ENCODE measurements at places on chromosomes 11 and 22.
A peak's percentile ranks its signal among the peaks of the same experiment; 100 is the strongest.

- no peak for DNase-seq
These were observed 196.1 kb upstream of the B3GAT1 start for GRCh38 chr11:134607963-134608750.

- no peak for DNase-seq
These were observed 789 bp upstream of the NCF4 start for GRCh38 chr22:36860017-36860416.

DNA sequence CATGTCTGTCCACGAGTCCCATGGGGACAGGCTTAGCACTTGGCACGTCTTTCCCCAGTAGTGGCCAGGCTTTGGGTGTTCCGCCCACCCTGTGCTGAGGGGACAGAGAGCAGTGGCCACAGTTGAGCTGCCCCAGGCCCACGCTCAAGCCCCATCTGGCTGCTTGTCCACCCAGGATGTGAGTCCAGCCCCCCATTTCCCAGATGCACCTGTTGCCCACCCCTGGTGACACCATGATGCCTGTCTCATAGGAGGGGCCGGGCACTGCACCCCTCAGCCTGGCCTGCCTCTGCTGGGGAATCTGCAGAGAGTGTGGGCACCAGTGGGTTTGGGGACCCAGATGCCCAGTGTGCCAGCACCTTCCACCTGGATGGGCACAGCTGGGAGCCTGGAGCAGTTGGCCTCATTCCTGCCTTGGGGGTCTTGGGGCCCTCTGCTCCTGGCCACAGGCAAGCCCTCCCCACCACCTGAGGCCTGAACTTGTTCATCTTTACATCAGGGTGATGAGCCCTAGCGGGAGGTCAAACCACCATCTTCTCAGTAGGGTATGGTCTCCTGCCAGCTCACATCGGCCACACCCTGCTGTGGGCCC is 5.7 kb downstream of the SIGIRR start:
- no peak for DNase-seq

- DNase-seq = no peak
These were observed 47.1 kb upstream of the LMO1 start for GRCh38 chr11:8310743-8311298.

DNA sequence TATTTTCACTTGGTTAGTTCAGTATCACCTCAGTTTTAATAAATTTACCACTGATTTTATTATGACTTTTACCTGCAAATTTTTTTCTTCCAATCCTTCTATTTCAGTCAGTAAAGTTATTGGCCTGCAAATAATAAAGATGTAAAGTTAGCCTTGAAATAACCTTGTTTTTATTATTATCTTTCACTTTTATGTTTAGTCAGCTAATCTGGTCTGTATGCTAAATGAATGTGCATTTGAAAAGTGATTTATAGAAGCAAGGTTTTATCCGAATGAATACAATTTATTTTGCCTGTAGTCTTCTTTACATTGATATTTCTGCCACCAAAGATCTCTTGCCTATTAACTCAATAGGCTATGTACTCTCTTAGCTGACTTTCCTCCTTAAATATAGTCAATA is 425.7 kb downstream of the CNTN5 start:
- DNase-seq = no peak

DNA sequence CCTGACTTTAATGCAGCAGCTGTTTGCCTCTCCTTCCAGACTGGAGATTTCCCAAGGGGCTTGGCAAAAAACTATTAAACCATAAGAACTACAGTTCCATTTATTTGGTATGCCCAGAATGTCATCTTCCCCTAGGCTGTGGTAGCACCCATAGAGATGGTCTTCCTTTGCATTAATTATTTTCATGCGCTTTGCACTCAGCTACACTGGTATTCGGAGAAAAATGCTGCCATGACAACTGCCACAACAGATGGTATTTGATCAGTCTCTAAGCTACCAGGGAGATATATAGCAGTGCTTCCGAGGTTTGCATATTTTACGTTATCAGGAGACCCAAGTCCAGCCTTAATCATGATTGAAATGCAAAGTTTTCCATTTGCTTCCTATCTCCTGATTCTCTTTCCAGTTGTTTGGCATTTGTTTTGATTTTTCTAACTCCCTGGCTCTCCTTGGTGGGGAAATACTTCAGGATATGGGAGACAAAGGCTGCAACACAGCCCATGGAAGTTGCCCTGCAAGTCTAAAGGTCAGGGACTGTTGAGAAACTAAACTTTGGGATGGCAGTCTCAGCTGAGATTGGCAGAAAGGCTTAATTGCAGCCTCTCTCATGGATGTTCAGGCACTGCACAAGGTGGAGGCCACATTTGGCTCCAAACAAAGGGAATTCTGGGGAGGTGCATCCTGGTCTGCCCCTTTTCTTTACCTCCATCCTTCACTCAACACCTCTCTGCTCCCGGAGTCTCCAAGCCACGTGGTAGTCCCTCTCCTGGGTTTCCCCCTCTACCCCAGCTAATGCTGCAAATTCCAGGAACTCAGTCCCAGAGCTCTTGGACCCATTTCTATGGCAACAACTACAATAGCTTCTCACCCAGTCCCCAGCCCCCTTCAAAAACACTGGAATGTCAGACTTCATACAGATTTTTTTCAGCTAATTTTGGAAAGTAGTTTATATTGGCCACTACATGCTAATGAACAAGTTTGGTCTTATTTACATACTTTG is 151.8 kb downstream of the NAV2 start:
- peak; percentile 15 for DNase-seq

DNA sequence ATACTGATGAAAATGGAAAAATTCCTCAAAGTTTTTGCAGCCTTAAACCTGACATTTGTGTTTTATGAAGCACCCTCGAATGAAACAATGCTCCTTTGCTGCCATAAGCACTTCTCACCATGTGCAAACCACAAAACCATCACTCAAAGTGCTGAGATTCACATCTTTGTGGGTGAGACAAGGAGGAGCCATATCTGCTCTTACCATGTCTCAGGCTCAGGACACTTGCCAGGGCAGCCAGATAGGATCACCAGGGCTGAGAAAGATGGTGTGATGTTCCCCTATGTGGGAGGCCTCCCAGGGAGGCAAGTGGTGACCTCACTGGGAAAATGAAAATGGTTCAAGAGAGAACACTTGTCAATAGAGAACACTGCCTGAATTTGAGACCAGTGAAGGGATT is 120.4 kb downstream of the CCDC34 start:
- DNase-seq = no peak

DNA sequence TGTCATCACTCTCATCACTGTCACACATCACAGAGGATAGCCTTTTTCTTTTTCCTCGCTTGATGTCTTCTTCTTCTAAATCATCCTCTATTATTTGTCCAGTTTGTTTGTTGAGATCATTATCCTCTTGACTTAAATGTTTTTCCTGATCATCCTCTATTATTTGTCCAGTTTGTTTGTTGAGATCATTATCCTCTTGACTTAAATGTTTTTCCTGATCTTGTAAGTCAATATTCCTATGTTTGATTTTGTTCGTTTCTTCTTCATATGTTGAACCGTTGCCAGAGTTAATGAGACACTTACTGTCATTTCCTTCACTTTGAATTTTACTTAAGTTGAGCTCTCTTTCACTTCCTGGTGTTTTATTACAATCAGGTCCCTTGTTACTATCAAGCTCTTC is 5.6 kb downstream of the CCDC82 start:
- no peak for DNase-seq

DNA sequence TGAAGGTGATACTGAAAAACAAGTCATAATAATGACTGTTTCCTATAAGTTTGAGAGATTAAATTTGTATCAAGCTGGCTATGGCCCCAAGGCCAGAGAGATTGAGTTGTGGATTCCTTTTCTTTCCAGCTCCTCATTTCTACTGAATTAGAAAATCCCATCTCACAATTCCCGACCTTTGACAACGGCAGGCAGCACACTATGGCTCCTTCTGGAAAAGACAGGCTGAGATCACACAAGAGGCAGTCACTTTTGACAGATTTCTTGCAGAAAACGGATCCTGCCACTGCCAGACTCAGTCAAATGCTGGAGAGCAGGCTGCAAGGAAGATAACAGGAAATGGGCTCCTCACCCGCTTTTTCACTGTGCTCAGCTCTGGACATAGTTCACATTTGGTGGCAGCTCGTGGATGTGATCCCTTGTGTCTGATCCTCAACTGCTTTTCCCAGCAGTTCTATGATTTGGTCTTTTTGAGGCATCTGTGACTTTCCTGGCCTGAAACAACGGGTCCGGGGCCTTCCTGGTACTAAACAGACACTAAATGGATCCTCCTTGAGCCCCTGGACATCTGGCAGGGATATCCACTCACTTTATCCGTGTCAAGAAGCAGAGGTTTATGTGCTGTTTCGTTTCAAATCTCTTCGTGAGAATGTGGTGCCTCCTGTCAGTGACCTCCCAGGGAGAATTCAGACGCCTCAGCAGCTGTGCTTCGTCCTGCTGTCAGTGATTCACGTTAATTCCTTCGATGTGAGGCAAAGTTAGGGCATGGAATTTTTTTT is 26.1 kb upstream of the RTL6 start:
- DNase-seq = no peak

DNA sequence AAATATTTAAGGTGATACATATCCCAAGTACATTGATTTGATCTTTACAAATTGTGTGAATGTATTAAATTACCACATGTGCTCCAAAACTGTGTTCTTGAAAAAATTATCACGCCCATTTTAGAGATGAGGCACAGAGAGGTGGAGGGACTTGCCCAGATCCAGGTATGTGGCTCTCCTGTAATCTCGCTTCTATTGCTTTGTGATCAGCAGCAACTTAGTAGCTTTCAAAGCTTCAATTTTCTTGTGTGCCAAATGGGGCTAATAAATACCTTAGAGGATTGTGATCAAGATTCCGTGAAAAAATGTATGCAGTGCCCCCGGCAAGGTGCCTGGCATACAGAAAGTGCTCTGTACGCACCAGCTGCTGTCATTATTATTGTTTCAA is 18.0 kb downstream of the PTPRJ start:
- DNase-seq = no peak

DNA sequence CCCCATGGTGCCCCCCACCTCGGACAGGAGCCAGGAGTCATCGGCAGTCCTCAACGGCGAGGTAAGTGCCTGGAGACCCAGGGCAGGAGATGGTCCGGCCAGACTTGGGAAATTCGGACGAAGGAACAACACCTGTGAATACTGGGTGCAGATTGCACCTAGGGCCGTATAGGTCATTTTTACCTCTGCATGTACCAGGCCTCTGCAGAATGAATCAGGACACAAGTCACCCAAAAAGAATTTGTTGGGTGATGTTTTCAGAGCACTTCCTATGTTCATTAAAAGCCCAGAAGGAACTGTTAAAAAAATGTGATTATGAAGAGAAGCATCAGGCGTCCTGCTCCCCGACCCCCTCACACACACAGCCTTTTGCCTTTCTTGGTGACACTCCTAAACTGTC is 93.9 kb downstream of the C11orf91 start:
- no peak for DNase-seq

GRCh38 chr11:13698132-13698531 is 29.7 kb downstream of the FAR1 start:
- DNase-seq = no peak

- no peak for DNase-seq
These were observed 15.6 kb upstream of the UCP3 start for GRCh38 chr11:74024261-74025029.

GRCh38 chr22:19457828-19458428 is 10.4 kb upstream of the C22orf39 start:
- DNase-seq = no peak

- DNase-seq = no peak
These were observed 234.4 kb upstream of the MTNR1B start for GRCh38 chr11:92735039-92735438.

- peak; percentile 79 for DNase-seq
These were observed 8.0 kb upstream of the CTSD start for GRCh38 chr11:1771700-1772099.

- DNase-seq = no peak
These were observed 255.8 kb downstream of the TBC1D22A start for GRCh38 chr22:47018010-47018910.

- peak; percentile 61 for DNase-seq
These were observed 66.3 kb upstream of the PRDM11 start for GRCh38 chr11:45079943-45080719.

DNA sequence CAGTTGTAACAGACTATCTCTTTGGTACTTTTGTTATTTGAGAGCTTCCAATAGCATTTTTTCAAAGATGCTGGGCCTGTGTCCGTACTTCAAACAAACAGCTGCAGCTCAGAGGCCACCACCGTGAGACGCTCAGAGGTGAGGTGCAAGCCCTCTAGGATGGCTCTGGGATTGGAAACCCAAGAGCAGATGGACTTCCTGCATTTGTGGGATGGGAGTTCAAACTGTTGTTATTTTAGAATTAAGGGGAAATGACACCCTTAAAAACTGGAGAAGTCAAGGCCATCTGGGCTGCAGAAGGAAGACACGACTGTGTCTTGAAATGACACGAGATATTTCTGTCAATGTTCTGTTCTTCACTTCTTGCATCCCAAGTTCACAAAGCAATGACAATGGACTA is 9.2 kb upstream of the IL10RA start:
- DNase-seq = no peak

DNA sequence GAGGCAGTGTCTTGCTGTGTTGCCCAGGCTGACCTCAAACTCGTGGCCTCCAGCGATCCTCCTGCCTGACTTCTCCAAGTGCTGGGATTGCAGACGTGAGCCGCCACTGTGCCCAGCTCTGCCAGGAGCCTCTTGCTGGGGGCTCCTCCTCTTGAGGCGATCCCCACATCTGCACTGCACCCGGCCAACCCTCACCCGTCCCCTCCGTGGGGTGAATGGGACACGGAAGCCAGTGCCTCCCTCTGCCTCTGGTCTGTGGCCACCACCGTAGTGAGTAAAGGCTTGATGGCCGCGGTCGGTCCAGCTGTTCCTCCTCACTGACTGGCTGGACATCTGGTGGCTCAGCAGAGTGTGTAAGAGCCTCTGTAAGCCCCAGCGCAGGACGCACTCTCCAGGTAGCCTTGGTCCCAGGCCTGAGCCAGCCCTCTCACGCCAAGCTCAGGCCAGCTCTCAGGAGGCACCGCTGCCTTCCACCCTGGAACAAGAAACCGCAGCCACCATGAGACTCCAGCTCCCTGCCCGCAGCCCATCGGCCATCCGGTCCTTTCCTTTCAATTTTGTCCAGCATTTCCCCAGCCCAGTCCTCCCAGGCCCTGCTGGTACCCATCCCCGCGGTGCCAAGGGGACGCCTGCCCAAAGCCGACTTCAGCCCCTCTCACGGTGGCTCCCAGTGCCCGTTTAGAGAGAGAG is 100.3 kb downstream of the BRD1 start:
- DNase-seq = no peak

- DNase-seq = no peak
These were observed 35.6 kb downstream of the RNF169 start for GRCh38 chr11:74784234-74784633.

DNA sequence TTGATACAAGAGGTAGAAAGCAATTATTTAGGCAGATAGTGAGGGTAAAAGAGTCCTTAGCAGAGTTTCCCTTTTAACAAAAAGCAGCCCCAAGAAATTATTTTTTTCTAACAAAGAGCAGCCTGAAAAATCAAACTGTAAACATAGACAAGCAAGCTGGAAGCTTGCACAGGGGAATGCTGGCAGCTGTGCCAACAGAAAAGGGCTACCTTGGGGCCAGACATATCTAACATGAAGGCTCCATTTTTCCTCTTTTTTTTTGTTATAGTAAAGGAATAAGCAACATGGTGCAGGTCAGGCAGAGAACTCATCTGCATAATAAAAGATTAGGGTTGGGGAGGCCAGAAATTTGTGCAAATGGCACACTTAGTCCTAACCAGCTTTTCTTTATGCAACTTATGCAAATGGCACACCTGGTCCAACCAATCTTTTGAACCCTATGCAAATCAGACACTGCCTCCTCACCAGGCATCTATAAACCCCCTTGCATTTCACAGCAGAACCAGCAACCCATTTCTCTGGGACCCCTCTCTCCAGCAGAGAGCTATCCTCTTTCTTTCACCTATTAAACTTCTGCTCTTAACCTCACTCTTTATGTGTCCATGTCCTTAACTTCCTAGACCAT is 41.8 kb downstream of the PDGFD start:
- DNase-seq = no peak

All from head of caudate nucleus (tissue), 42 donors.